Amniotic stem cell (primary cell): ENCODE measurements at places on chromosomes 2 and 18.

GRCh38 chr2:176768185-176768584 lies 444.4 kb upstream of the HNRNPA3 start:
- no peak for DNase-seq

DNA sequence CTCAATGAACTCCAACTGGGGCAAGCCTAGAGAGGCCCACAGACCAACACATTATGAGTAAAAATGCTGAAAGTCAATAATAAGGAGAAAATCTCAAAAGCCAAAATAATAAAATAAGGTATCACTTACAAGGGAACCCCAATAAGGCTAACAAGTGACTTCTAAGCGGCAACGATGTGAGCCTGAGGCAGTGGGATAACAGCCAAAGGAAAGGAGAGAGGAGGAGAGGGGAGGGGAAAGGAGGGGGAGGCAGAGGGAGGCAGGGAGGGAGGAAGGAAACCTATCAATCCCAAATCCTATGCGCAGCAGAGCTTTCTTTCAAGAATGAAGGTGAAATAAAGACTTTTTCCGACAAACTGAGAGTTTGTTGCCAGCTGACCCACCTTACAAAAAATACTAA lies 6.0 kb upstream of the NFATC1 start:
- no peak for DNase-seq

DNA sequence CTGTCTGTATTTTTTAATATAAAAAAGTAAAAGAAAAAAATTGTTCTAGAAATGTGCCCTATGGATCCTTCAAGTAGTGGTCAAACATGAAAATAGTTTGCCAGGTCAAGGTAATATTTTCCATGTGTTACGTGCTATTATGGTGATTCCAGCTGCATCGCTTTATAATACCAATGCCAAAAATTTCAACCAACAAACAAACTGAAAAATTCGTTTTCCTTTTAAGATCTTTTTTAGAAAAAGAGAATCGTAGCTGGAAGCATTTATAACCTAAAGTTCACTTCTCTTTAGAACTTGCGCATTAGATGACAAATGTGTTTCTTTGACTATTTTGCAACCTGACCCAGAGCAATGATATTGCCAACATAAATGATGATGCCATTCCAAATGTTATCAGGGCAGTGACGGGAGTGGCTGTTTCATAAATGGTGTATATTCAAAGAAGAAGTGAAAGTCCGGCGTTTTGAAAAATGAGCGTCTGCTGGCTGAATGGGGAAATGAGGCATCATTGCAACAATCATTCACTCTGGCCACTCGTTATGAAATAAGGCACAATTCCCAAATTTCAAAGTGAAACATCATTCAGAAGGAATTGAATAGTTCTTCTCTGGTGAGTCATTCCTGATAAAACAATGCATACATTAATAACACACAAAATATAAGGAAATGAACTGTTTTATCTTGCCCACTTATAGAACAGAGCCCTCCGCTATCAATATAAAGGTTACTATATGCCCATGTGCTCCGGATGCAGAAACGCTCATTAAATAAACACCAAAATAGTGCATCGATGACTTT lies 297.4 kb downstream of the TGIF1 start:
- no peak for DNase-seq

DNA sequence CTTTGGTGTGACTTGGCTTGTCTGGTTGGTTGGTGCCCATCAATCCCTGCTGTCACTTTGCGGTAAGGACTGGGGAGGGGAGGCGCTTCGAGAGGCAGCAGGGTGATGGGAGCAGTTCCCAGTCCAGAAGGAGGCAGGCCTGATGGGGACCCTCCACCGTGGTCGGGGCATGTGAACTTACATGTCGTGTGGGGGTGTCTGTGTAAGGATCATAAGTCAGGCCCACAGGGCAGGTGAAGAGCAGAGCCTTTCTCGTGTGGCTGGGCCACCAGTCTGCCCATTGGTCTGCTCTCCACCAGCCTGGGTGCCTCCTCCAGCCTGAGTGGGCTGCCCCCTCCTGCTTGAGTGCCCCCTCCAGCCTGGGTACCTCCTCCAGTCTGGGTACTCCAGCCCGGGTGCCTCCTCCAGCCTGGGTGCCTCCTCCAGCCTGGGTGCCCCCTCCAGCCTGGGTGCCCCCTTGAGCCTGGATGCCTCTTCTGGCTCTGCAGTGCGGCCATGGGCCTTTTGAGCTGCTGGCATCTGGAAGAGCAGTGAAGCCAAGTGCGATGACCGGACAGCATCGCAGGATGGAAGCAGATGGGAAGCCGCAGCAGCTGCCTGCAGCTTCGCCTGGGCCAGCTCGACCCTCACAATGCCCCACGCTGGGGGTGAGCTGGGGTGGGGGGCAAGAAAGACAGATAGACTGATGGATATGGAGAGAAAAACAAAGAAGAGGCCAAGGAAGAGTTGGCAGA lies 25.0 kb downstream of the ATOH8 start:
- DNase-seq, result no peak

- DNase-seq, result no peak
Observed at GRCh38 chr2:193988784-193989183, 1668.2 kb upstream of the SLC39A10 start.

DNA sequence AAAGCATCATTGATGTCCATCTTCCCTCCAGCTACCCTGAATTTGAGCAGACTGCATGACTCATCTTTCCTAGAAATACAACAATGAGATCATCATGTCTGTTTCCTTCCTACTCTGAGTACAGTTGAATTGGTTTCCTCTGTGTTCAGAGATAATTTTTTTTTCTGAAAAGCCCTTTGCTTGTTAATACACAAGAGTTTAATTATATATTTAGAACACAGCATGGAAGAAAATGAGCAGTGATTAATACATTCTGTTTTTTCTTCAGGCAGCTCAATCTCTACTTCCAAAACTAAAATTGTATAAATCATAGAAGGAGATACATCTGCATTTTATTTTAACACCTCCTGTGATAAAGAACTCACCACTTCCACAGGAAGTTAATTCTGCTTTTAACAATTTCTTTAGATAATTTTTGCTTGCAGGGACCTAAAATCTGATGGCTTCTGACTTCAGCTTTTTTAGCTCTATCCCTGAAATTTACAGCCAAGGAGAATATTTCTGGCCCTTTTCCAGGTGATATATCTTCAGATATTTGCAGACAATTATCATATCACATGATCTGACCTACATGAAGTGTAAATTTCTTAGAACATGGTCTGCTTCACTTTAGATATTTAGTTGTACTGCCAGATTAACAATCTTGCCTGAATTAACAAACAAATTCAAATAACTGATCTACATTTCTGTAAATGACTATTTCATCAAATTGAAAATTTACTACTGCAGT lies 249.0 kb downstream of the TRIB2 start:
- peak; percentile 47 for DNase-seq

DNA sequence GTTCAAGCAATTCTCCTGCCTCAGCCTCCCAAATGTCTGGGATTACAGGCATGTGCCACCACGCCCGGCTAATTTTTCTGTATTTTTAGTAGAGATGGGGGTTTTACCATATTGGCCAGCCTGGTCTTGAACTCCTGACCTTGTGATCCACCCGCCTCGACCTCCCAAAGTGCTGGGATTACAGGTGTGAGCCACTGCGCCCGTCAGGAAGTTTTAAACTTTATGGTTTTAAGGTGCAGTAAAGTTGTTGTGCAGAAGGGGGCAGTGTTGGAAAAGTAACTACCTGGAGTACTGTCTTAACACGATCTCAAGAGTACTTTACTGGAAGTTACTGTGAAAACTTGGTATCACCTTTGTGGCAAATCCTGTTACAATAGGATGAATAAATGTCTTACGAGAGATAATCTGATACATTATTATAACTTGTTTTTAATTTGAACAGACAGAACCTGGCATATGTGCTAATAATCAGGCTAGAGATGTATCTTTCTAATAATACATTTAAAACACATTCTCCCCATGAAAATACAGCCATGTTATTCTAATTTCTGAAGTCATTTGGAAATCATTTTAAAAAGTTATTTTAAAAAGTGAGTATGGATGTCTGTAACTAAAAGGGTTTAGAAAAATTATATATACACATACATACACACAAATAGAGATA lies 10.8 kb downstream of the SPDYA start:
- no peak for DNase-seq

- no peak for DNase-seq
Observed at GRCh38 chr2:61671561-61672315, 133.6 kb upstream of the XPO1 start.

GRCh38 chr2:46184794-46185583 lies 112.2 kb upstream of the EPAS1 start:
- no peak for DNase-seq

- DNase-seq, result no peak
Observed at GRCh38 chr2:46747297-46747818, 168.2 kb downstream of the MCFD2 start.

GRCh38 chr2:53884883-53885282 lies 25.1 kb upstream of the GPR75 start:
- no peak for DNase-seq

DNA sequence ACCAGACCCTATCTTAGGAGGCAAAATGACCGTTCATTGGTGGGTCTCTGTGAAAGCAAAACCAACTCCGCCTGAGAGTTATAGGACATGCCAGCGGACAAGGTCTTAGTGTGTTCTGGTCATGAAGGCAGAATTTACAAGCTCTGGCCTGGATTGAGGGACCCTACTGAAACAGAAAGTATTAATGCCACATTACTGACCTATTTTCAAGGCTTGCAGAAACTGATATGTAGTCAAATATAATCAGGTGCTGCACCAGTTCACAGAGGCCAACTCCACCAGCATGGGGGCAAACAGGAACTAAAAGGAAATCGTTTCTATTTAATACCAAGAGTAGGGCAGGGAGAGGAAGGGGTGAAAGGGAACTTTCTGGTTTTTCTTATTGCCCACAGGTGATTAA lies 19.7 kb downstream of the TYMS start:
- no peak for DNase-seq

DNA sequence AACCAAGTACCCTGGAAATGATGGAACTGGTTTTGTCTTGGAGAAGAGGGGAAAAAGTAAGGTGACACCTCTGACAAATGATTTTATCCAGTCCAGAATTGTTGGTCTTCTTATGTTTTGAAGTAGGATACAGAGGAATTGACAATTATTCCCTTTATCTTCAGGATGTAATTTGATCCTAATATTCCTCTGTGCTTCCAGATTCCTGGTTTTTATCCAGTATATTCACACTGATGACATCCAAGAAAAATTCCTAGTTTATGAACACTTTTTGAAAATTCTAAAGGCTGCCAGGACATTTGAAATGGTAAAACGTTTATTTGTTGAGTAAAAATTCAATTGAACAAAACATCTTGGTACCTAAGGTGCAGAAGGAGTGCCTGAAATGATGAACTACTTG lies 22.2 kb upstream of the ETAA1 start:
- no peak for DNase-seq

- no peak for DNase-seq
Observed at GRCh38 chr2:46142546-46143428, 154.4 kb upstream of the EPAS1 start.

- no peak for DNase-seq
Observed at GRCh38 chr2:3661149-3661660, 3.2 kb downstream of the ALLC start.

- no peak for DNase-seq
Observed at GRCh38 chr18:21759836-21760235, 19.2 kb downstream of the MIB1 start.

DNA sequence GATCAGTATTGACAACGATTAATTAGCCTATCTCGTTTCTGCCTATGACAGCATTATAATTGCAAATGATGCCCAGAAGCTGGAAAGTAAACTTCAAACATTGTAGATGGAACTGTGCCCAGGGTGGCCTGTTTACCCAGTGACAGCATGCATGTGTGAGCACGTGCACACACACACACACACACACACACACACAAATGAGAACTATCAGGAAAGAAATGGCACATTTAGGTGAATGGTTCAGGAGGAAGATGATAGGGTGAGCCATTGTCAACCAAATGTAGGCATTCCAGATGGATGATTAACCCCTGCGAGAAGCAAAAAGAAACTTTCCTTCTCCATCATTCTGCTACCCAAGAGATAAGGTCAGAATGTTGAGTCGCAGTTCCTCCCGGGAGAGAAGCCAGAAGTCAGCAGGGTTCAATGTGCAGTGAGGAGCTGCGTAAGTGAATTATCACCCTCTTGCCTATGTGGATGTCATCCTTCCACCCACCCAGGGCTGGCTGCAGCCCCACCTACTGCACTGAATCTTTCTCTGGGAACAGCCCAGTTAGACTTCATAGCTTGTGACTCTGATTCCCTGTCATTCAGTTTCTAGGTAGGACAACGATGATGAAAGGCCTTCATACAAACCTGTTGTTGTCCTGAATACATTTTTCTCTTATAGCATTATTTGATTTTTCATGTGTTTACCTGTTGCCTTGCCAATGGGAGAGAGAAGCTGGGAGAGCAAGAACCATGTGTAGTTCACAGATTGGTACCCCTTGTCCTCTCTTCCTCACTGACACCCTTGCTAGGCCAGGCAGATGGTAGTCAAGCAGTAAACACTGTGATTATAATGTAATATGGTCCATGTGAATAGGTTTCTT lies 3.5 kb upstream of the APOB start:
- DNase-seq, result no peak

DNA sequence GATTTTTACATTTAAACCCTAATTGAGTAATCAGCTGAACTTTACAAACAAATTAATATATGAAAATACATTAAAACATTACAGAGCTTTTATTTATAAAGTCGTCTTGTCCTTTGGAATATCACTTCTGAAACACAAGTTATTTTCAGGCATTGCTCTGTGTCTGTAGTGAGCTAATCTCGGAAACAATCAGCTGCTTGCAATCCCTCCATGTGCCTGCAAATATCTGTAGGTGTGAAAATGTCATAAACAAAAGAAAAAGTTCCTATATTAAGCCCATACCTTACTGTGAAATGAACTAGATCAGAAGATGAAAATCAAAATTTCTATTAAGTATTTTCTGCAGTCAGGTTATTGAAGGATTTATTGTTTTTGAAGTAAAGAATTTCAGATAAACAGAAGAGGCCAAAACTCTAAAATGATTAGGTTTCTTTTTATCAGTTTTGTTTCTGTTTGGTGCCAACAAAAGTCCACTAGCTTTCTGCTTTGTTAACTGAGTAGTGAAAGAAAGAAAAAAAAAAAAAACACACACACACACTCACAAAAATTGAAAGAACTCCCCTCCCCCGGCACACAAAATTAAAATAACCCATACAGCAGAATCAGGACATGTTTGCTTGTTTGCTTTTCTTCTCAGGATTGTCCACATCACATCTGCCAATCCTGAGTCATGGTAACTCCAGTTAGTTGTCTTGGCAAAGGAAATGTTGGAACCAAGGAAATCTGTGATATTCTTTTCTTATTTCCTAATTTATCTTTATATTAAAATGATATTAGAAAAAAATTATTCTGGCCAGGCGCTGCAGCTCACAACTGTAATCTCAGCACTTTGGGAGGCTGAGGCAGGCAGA lies 627.0 kb upstream of the SLC39A10 start:
- no peak for DNase-seq

DNA sequence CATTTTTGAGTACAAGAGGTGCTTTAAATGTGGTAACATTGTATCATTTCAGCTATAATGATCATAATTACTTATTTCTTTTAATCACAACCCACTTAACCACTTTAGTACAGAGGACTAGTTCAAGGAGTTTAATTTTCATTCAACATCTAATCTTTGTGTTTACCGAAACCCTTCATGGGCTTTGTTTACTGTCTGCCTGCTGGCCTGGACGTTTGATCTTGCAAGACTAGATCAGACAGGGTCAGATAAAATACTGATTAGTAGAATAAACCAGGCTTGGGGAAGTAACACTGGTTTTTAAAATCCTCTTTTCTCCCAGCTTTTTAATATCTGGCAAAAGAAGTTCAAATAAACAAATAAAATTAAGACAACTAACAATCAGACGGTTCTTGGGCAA lies 93.6 kb downstream of the SATB2 start:
- no peak for DNase-seq

- no peak for DNase-seq
Observed at GRCh38 chr2:238097988-238098871, 1.9 kb upstream of the ESPNL start.
